HepG2 (cell line): ENCODE measurements at places on chromosomes 5 and 9.

GRCh38 chr9:78882481-78882880, 585.6 kb downstream of the PSAT1 start:
- DNase-seq = no peak

- DNase-seq = no peak
These were observed 20.7 kb downstream of the CDH6 start for GRCh38 chr5:31214229-31214628.

DNA sequence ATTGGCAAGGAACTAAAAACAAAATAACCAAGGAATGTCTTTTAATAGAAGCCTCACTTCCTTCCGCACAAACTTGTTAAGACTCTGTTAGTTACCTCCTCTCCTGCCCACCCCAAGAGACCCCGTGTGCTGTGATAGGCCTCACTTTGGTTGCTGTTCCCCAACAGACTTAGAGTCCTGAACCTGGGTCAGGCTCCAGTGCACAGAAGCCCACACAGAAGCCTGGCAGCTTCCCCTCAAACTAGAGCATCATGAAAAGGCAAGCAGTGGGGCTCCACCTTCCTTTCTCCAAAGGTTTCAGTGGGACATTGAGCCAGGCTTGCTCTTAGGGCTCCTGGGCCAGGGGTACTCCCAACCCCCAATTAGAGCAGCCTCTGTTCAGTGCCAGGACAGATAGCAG, 230.5 kb downstream of the ESM1 start:
- no peak for DNase-seq

GRCh38 chr5:98805070-98805469, 31.6 kb downstream of the RGMB start:
- DNase-seq = no peak

DNA sequence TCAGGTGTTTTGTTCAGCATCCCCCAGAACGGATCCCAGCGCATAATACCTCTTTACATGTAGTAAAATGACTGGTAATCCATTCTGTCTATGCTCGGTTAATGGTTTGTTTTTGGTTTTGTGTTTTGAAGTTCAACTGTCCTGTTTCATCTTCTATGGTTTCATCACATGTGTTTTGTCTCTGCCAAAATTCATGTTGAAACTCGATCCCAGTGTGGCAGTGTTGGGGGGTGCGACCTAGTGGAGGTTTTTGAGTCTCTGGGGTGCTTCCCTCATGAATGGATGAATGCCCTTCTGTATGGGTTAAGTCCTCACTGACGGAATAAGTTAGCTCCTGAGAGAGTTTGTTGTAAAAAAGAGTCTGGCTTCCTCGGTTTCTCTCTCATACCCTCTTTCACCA, 317.4 kb downstream of the KDM4C start:
- DNase-seq = no peak

DNA sequence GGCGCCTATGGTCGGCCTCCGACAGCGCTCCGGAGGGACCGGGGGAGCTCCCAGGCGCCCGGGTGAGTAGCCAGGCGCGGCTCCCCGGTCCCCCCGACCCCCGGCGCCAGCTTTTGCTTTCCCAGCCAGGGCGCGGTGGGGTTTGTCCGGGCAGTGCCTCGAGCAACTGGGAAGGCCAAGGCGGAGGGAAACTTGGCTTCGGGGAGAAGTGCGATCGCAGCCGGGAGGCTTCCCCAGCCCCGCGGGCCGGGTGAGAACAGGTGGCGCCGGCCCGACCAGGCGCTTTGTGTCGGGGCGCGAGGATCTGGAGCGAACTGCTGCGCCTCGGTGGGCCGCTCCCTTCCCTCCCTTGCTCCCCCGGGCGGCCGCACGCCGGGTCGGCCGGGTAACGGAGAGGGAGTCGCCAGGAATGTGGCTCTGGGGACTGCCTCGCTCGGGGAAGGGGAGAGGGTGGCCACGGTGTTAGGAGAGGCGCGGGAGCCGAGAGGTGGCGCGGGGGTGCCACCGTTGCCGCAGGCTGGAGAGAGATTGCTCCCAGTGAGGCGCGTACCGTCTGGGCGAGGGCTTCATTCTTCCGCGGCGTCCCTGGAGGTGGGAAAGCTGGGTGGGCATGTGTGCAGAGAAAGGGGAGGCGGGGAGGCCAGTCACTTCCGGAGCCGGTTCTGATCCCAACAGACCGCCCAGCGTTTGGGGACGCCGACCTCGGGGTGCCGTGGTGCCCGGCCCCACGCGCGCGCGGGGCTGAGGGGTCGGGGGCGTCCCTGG, 561 bp downstream of the DAPK1 start:
- DNase-seq = peak; percentile 48

- DNase-seq = no peak
These were observed 2.8 kb upstream of the IL5 start for GRCh38 chr5:132546108-132546507.

GRCh38 chr9:15111071-15111470, 195.9 kb downstream of the TTC39B start:
- DNase-seq = no peak

DNA sequence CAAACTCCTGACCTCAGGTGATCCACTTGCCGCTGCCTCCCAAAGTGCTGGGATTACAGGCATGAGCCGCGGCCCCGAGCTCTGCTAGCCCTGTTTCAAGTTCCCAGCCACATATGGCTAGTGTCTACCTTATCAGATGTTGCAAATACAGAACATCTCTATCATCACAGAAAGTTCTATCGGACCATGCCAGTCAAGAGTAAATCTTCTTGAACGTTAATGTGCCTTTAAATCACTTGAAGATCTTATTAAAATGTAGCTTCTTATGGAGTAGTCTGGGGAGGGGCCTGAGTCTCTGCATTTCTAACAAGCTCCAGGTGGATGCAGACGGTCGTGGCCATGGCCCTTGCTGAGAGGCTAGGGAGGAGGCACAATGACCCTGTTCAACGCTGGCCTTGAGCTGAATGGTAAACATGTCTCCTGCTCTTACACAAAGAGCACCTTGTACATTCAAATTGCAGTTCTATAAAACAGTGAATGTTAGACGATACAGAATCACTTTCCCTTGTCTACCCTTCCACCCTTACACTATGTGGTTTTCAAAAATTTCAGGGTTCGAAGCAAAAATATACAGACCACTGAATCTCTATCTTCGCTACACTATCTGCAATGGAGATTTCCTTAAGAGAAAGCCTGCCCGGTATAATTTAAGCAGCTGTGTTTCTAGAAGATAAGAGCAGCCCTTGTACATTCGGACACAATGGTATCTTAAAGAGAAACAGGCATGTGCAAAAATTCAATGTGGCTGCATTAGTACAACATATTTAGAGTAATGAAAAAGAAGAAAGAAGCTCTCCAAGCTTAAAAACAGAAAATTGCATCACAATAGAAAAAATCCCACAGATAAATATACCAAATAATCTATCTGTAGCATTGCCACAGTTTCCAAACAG, 114.1 kb downstream of the FRMD3 start:
- peak; percentile 94 for DNase-seq

DNA sequence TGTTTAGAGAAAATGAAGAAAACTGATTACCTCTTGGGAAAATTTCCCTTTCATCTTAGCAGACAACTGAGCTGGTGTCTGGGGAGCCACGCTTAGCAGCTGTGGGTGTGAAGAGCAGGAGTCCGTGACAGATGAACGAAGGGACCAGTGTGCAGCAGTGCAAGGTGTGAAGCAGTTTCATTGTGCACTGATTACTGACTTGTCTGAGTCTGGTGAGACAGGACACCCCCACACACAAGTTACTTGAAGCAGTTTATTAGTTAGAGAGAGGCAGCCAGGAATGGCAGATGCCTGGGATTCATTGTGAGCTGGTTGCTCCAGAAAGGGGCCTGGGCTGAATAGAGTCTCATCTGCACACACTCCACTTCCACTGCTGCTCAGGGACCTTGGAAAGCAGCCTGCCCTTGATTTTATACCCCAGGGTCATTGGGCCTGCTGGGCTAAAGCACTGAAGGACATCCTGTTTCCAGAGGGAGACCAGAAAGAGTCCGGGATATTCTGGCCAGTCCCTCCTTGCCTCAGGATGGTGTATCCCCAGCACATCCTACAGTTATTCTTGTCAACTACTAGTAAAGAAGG, 47.4 kb downstream of the FBXL7 start:
- no peak for DNase-seq

DNA sequence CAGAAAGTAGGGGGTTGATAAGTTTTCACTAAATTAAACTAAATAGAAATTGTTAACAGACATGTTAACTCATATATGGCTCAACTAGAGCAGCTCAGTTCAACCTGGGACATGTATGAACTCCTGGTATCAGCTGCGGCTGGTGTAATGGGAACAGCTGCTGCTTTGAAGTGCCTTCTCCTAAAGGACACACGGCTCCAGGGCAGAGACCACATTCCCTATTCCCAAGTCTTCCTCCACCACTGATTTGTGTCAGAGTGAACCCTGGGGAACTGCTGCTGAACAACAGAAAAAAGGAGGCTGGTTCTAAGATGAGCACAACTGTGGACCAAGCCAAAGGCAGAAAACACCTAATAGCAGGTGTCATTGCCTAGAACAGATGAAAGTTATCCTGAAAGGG, 71.1 kb downstream of the MAPKAP1 start:
- peak; percentile 12 for DNase-seq

GRCh38 chr5:98905857-98906688, 22.7 kb downstream of the CHD1 start:
- DNase-seq = peak; percentile 44

- DNase-seq = no peak
These were observed 94.9 kb downstream of the PCDH1 start for GRCh38 chr5:141783005-141783946.

- DNase-seq = peak; percentile 76
These were observed 290.0 kb downstream of the ACTL7B start for GRCh38 chr9:108565651-108566378.

GRCh38 chr5:7868427-7868772, 431 bp downstream of the FASTKD3 start:
- no peak for DNase-seq

DNA sequence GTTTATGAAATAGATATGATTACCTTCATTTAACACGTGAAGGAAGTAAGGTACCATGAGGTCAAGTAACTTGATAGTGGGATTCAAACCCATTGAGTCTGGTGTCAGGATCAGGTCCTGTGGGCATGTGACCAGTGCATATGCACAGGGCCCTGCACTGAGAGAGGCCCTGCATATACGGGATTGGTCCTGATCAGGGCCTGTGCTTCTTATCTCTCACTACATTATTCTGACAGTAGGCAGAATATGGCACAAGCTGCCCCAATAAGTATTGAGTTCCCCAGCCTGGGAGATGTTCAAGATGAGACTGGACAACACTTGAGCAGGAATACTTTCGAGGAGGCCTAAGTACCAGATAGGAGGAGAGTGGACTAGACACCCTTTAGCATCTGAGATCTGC, 44.0 kb downstream of the GALNT10 start:
- DNase-seq = no peak

GRCh38 chr9:34383904-34384303, 7.2 kb upstream of the MYORG start:
- no peak for DNase-seq

GRCh38 chr5:138230981-138231589, 18.0 kb upstream of the CDC23 start:
- peak; percentile 18 for DNase-seq

DNA sequence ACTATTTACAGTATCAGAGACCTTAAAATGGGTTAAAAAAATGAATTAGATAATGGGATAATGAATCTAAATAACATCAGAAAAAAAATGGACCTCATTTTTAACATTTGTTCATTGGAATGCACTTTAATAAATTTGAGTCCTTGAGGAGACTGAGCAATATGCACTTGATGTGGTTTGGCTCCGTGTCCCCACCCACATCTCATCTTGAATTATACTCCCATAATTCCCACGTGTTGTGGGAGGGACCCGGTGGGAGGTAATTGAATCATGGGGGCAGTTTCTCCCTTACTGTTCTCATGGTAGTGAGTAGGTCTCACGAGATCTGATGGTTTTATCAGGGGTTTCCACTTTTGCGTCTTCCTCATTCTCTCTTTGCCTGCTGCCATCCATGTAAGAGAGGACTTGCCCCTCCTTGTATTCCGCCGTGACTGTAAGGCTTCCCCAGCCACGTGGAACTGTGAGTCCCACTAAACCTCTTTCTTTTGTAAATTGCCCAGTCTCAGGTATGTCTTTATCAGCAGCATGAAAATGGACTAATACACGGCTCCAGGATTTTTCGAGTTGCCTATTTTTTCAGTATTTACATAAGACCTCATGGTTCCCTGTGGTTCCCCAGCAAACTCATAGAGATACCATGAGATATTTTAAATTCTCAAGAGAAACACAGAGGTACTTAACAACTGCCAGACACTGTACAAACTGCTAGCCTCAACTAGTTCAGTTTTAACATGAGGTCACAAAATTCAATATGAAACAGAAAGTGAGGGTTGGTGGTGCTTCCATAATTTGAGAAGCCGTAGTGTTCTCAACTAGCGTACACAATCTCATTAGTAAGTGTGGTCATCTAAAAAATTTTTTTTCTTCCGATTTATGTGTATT, 128.3 kb downstream of the TLE1 start:
- no peak for DNase-seq

GRCh38 chr5:4572311-4573100, 567.6 kb upstream of the ADAMTS16 start:
- DNase-seq = no peak

- DNase-seq = no peak
These were observed 8.6 kb downstream of the UCK1 start for GRCh38 chr9:131522257-131523085.

DNA sequence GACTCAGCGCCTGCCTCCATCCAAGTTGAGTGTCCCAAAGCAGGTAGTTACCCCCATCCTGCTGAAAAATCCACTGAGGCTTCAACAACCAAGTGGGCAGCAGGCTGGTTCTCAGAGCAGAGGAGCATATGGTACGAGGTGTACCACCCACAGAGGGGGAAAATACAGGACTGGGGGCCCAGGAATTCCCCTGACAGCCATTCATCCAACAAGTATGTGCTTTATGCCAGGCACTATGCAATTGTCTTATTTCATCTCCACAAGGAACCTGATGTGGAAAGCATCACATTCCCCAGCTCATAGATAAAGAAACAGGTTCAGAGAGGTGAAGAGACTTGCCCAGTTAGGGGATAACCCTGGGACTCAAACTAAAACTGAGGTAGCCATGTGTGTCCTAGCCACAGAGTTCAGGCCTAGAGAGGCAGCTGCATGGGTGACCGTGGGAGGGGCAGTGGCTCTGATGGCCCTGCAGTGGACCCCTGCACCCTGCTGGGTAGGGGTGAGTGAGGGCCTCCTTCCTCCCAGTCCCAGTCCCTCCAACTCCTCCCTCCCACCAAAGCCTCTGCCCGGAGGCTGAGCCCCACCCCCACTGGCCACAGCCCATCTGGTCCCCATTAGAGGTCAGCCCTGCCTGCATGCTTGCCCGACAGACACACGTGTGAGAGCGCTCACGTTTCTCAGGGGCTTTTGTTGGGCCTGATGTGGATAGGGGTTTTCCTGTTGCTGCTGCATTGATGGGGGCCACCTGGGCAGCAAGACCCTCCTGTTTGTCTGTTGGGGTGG, 11.5 kb downstream of the PDLIM4 start:
- no peak for DNase-seq

- no peak for DNase-seq
These were observed 652.0 kb upstream of the ZNF608 start for GRCh38 chr5:125398466-125398865.
